ENCODE measurements at places on chromosomes 11 and 22. TPM values are rescaled to one million over a fixed set of nuclear protein-coding genes. Genes with fewer than 3 reads are reported as not detected.

SF1 gene
- total RNA-seq: 435 TPM

KRTAP5-2 gene
- total RNA-seq: not detected

MS4A15 gene
- not detected for total RNA-seq

DNA sequence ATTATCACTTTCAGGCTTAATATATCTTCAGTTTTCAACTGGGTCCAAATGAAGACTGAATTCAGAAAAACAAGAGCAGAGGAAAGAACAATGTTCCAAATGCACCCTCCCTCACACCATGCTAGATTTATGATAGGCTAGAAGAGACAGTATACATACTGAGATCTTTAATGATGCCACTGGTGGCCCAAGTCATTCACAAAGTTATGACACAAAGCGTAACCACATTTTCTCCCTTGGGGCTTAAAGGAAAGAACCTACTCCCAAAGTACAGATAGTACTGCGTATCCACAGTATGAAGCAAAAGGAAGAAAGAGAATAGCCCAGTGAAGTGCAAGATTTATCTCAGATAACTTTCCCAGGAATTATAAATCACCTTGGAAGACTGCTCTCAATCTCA is 10.9 kb upstream of the SOX6 start:
- H3K27me3 ChIP-seq: no peaks in the 10 kb centered on the region
- H3K27ac ChIP-seq: no peak overlapping the region
- H3K4me1 ChIP-seq: no peaks in the 10 kb centered on the region

GRCh38 chr11:70305501-70305900 is 35.0 kb downstream of the PPFIA1 start:
- no peaks in the 10 kb centered on the region for H3K27me3 ChIP-seq
- no peaks in the 10 kb centered on the region for H3K36me3 ChIP-seq
- no peak overlapping the region for H3K4me3 ChIP-seq
- no peaks in the 10 kb centered on the region for H3K4me1 ChIP-seq

GRCh38 chr22:30607939-30608338 is 965 bp downstream of the TCN2 start:
- no peaks in the 10 kb centered on the region for H3K36me3 ChIP-seq
- H3K27ac ChIP-seq: no peak overlapping the region
- H3K27me3 ChIP-seq: peaks cover 1% of the 10 kb centered on the region
- H3K4me1 ChIP-seq: peaks cover 43% of the 10 kb centered on the region
- H3K4me3 ChIP-seq: no peak overlapping the region

GRCh38 chr11:45052361-45052760 is 94.1 kb upstream of the PRDM11 start:
- no peaks in the 10 kb centered on the region for H3K27me3 ChIP-seq
- DNase-seq: no peak
- H3K4me3 ChIP-seq: no peak overlapping the region
- no peaks in the 10 kb centered on the region for H3K36me3 ChIP-seq
- H3K27ac ChIP-seq: no peak overlapping the region

DNA sequence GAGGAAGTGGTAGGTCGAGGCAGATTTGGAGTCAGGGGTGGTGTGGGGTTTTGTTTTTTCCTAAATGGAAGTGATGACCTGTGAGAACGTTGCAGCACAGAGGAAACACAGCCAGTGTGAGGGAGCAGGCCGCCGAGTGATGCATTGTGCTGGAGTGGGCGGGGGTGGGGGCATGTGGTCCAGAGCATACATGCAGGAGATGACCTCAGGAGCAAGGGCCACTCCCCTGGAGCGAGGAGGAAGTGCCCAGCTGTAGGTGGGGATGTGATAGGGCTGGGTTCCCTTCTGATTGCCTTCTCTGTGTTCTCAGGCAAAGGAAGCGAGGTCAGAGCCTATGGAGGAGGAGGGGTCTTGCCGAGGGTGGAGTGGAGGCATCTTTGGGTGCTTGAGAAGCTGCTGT is 81.4 kb downstream of the PPP6R3 start:
- no peak for DNase-seq
- H3K27ac ChIP-seq: no peak overlapping the region
- H3K4me1 ChIP-seq: peaks cover 30% of the 10 kb centered on the region
- H3K4me3 ChIP-seq: no peak overlapping the region
- no peaks in the 10 kb centered on the region for H3K27me3 ChIP-seq

- H3K4me3 ChIP-seq: no peak overlapping the region
- H3K4me1 ChIP-seq: no peaks in the 10 kb centered on the region
- no peaks in the 10 kb centered on the region for H3K36me3 ChIP-seq
Measured at GRCh38 chr11:109205312-109205711, 216.7 kb upstream of the C11orf87 start.
